ENCODE measurements at places on chromosomes 2 and 18.

DNA sequence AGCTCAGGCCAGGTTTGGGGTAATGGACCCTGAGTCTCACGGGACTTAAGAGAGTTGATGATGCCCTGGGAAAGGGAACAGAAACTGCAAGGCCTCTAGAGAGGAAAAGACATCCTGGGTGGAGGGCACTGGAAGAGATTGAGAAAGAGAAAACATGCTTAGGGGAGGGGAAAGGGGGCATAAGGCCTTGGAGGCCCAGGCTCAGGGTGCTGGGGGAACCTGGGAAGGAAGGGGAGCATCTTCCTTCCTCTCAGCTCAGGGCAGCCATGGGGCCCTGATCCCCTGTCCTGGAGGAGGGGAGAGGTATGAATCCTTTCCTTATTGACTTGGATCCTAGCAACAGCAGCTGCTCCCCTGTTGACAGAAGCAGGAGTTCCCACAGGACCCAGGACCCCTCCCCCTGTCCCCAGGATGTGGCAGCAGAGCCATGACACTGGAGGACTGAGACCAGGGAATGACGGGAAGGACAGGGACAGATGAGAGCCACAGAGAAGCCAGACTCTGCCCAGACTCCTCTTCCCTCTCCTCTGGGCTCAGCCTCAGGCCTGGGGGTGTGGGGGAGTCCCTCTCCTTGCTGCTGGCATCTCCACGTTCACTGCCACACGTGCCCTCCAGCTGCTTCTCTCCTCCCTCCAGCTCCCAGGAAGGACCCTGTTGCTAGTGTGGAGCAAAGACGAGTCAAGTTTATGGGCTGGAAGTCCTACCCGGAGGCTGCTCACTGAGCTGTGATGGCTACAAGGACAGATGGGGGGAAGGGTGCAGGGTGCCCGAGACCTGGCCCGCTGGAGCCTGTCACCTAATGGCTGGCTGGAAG is 815 bp downstream of the GPBAR1 start:
- no peak for DNase-seq

DNA sequence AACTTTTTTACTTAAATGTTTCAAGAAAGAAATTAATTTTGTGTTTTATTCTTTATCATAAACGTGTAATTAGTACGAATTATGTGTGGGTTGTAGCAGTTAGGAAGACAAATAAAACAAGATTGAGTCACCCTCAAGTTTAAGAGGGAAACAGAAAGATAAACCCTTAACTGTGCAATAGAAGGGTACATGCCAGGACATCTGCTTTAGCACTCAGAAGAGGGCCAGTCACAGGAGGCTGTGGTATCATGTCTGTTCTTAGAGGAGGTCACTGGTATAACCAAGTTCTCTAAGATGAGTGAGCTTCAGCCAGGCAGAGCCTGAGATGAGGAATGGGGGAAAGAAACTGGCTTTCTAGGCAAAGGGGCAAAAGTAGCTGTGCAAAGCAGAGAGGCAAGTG is 42.4 kb upstream of the GRHL1 start:
- no peak for DNase-seq

- no peak for DNase-seq
Measured at GRCh38 chr2:113776949-113777348, 20.5 kb upstream of the SLC35F5 start.

DNA sequence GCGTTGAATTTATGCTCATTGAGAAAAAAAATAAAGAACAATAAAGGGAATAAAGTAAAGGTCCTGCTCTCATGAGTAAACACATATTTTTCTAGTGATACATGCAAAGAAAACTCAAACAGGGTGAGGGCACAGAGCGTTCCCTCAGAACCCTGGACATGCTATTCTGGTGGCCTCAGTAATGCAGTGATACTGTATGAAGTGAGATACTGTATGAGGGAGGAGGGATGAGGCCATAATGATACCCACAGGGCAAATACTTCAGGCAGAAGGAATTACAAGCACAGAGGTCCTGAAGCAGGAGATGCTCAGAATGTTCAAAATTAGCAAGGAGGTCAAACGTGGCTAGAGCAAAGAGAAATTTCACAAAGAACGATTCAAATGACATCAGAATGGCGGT is 28.4 kb upstream of the RNU4ATAC start:
- DNase-seq = no peak

DNA sequence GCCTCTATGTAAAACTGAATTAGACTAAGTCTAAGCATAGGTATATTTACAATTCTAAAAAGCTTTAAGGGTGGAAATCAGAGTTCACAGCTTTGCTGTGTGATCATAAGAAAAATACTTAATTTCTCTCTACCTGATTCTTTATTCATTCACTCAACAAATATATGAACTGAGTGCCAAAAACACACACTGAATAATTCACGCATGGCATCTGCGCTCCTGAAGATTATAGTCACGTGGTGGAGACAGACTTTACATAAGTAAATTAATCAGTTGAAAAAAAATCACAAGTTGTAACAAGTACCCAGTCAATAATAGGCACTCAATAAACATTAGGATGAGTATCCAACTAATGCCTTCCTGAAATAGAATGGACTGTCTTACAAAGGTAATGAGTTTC is 351.6 kb downstream of the METTL4 start:
- DNase-seq = no peak
